GM13977 (cell line): ENCODE measurements at places on chromosomes 12 and 14.

DNA sequence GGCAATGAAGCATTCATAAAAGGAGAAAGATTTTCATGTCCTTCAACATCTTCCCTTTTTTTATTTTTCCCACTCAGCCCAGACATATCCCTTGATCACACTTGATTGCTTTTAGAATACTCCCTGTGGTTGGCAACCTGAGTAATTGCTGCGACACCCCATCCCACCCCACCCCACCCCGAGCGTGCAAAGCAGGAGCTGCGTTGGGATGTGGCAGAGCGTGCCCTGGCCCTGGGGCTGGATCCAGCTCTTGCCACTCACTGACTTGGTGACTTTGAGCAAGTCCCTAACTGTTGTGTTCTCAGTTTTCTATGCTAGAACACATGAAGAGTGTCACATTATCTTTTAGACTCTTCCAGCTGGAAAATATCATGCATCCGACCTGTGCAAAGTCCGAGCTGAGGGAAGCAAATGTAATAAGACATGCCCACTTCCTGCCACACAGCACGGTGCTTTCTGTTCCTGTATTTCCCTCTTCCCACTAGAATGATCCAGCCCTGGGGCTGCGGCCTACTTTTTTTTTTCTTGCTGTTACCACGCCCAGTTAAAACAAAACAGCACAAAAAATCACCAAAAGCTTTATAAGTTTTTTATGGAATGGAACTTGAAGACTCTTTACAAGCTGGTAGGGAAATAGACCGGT lies 4.0 kb downstream of the ASCL4 start:
- DNase-seq, result no peak

DNA sequence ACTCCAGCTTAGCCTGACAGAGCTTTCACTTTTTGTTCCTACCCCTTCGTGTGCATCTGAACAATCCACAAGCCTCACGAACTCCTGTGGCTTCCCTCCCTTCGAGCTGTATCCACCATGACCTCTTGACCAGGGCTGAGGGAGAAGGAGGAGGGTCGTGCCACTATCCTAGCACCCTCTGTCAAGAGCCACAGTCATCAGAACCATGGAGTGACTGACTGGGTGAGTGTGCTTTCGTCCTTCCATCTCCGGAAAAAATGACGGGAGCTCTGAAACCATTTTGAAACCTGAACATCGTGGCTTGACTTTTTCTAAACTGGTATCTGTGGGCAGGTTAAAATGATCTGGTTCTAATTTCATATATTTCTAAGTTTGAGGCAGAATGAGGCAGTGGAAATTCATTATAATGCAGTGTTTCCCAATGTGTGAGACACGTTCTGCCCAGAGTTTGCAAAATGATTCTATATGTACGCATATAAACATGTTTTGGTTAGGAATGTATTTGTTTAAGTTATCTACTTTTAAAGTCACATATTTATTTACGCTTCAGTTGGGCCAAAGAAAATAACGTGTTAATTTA lies 27.0 kb downstream of the IL26 start:
- no peak for DNase-seq

- peak; percentile 81 for DNase-seq
These were observed 59.7 kb downstream of the PLXNC1 start for GRCh38 chr12:94207849-94208621.

- no peak for DNase-seq
These were observed 243.0 kb upstream of the PDE3A start for GRCh38 chr12:20125276-20125798.

DNA sequence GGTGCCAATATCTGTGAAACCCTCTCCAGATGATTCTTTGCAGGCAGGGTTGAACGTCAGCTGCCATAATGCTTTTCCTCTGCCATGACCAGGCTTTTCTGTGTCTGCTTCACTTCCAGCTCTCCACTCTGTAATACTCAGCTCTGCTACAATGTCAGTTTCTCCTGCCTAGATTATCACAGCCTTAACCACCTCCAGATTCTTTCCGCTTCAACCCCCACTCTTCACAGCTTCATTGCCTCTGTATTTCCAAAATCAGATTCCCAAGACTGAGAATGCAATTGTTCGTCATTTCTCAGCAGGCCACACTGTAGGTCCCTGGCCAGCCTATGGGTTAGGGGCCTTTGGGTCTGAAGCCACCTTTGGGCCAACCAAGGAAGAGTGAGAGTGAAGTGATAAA lies 73.7 kb upstream of the SCN8A start:
- no peak for DNase-seq

GRCh38 chr14:73661872-73662271 lies 17.1 kb downstream of the DNAL1 start:
- DNase-seq, result no peak

- DNase-seq, result no peak
These were observed 1.0 kb downstream of the RASAL1 start for GRCh38 chr12:113134521-113134951.

DNA sequence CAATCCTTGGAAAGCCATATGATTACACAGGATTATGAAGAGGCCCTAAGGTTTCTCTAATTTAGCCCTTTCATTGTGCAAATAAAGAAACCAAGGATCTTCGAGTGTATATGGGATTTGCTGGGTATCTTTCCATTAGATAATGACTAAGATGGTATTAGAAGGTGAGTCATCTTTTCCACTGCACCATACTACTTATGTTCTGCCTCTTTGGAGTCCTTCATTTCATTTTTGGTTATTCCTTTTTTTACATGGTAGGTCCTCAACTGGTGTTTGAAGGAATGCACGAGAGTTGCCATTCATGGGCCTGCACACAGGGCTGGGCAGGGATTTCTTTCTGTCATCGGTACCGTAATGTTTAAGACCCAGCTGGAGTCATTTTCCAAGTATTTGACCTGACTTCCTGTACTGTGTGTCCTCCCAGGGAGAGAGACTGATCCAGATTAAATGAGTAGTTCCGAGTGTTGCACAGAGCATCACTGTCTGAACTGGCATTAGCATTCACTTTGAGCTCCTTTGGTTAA lies 85.7 kb downstream of the BORCS5 start:
- no peak for DNase-seq

DNA sequence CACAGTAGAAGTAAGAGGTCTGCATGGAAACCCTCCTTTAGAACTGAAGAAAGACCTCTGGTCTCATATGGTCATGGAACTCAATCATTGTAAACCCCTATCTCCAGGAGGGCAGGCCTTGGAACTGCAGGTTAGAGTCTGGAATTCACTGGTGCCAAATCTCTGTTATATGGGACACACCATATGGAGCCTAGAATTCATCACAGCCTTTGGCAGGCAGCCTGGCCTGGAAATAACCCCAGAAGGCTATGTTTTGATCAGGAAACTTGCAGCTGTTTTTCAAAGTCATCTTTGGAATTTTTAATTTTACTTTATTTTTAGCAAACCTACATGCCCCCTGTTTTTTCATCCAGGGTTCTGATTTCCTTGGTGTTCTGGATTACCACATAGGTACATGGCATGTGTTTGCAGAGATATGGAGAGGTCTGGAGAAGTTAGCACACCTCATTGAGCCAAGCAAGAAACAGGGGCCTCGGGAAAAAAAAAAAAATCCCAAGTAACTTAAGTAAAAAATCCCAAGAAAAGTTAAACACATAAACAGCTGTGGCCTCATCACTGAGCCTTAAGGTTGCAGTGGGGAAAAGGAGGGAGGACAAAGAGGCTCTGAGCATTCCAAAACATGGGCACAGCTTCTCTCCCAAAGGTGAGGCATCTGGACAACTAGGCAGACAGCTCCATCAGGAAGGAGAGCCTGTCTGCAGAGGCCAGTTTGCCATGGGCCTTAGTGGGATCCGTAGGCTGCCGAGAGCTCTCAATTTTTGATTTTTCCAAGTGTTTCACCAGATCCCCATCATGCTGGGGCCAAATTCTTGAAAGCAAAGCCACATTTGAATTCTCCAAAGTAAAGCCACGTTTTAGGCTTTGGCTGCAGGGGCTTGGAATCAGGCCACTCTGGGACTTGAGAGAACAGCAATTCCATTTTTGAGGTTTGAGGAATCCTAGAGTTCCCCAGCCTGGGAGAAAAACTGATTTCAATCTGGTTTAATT lies 339.6 kb upstream of the TBX3 start:
- no peak for DNase-seq

DNA sequence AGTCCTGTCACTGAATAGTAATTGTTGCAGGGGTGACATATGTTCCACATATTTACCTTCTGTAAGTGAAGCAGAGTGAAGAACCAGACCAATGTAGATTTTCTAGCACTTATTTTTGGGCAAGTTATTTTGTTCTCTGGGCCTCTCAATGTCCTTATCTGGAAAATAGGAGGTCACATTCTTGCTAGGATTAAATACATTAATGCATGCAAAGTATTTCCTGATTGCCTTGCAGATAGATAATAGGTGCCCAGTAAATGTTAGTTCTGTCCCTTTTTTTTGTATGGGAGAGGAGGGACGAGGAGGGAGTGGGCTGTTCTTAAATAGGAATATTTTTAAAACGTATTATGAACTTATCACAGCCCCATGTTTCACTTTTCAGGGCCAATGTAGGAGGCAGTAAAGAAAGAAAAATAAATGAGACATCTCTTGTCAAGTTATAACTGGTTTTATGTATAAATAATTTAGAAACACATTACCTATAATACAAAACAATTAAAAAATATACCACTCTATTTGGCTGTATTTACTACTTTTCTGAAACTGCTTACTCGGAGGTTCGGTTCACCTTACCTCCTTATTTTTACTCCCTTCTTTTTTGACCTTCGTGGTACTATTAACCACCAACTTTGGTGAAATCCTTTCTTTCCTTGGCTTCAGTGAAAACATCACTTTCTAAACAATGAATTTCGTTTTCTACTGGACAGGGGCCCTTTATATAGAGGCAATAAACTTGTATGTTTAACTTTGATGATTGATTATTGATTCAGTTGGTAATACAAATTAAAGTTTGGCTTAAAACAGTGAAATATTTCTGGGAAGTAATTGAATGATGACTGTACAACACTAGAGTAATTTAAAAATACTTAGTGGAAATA lies 41.9 kb downstream of the DIP2B start:
- DNase-seq, result no peak

GRCh38 chr12:124332058-124332672 lies 37.3 kb downstream of the RFLNA start:
- no peak for DNase-seq

GRCh38 chr12:101884174-101884573 lies 6.8 kb downstream of the DRAM1 start:
- DNase-seq, result no peak

DNA sequence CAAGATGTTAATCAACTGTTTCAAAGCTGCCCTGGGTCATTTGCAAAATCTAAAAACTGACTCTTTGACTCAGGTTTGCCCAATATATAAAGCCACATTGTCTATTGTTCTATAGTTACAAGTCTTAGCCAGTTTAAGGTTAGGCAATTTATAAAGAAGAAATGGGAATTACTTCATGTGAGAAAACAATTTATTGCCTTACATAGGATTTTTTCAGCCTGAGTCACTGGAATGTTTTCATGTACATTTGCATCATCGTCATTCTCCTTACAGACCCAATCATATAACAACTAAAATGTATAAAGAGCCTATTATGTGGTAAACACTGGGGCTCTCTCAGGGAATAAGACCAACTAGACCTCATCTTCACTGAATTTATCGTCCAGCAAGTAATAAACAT lies 100.3 kb upstream of the PLEKHG7 start:
- no peak for DNase-seq

DNA sequence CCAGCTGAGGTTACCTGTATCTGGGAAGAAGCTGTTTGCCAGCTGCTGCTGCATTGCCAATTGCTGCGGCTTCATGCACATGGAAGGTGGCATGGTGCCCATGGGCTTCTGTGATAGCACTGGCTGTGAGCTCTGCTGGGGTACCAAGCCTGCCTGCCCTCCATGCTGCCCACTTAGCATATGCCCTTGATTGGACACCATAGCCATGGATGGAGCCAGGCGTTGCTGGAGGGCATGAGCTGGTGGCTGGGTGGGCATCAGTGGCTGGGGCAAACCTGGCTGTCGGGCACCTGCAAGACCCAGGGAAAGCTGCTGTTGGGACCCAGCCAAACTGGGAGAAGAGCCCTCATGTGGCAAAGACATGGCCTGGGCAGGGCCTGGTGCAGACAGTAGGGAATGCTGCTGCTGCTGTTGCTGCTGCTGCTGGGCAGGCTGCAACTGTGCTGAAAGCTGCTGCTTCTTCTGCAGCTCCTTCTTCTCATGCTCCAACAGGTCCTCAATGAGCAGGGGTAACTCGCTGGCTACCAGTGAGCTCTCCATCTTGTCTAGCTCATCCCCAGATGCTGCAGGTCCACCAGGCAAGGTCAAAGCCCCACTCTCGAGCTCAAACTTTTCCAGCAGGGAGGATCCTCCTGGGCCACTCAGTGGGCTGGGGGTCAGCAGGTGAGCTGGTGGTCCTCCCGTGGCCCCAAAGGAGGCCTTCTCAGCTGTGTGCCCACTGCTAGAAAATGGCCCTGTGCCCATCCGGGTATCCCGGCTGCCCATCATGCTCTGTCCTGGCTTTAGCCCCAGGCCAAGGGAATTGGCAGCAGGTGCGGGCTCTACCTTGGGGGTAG lies 18.8 kb upstream of the PRKAG1 start:
- no peak for DNase-seq
